HCT116 (cell line): ENCODE measurements at places on chromosomes 2 and 18. TPM values are rescaled to one million over a fixed set of nuclear protein-coding genes. Genes with fewer than 3 reads are reported as not detected.

The CWC22 gene
- 24.7 TPM for total RNA-seq

DNA sequence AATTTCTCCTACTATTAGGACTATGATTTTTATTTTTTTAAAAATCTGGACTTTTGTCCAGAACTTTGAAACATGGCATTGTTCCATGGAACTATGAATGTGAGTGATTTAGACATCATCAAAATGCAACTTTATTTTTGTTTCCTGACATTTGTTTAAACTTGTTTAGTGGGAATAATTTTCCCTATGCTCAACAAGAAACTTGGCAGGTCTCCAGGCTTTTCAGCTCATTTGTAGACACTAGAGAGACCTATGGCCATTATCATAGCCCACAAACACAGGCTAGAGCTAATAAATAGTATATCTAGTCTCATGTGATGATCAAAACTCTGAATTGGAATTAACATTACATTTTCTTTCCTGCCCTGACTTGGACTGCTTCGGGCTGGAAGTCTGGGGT, 145.1 kb upstream of the CELF4 start:
- H3K4me1 ChIP-seq, result no peaks in the 10 kb centered on the region
- H3K27ac ChIP-seq, result no peak overlapping the region

DNA sequence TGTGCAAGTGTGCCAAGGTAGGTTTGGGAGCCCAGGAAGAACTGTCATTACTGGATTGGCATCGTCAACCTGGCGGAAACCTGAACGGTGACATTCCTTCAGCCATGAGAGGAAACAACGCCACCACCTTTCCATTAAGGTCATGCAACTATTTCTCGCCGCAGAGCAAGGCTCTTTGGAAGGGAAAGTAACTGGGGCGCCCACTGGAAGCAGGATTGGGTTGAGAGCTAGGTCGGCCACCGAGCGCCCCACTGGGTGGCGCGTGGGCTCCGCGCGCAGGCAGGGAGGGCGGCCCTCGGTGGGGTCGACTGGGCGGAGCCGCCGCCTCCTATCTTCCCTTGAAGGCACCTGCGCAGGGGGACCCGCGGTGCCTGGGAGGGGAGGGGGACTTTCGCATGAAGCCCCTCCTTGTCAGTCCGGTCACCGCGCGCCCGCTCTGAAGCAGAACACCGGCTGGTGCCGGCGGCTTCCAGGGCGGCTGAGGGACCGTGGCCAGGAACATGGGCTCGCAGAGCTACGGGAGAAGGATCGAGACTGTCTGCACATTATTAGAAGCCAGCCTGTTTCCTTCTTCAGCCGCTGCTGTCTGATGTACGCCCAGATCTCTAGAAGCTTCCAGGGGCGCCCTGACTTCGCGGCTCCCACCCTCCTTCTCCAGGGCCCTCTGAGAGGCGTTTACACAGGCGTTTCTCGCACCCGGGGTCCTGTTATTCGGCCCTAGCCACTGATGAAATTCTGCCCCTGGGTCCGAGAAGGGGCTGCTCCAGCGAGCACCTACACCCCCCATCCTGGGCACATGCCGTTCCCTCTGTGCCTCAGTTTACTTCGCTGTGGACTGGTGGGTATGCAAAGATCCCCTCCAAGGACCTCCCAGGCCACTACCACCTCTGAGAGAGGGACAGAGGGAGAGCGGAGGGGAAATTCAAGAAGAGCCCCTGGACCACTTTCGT, 27.3 kb upstream of the MAL start:
- H3K4me1 ChIP-seq, result no peaks in the 10 kb centered on the region
- H3K27ac ChIP-seq, result no peak overlapping the region
- DNase-seq, result no peak
- H3K27me3 ChIP-seq, result no peaks in the 10 kb centered on the region
- H3K4me3 ChIP-seq, result no peak overlapping the region

GRCh38 chr2:239722760-239723470, 302.2 kb downstream of the NDUFA10 start:
- no peak for DNase-seq
- H3K27me3 ChIP-seq, result no peaks in the 10 kb centered on the region
- H3K4me3 ChIP-seq, result no peak overlapping the region

- H3K4me3 ChIP-seq, result no peak overlapping the region
- no peaks in the 10 kb centered on the region for H3K4me1 ChIP-seq
- no peaks in the 10 kb centered on the region for H3K27me3 ChIP-seq
- no peak overlapping the region for H3K27ac ChIP-seq
- no peak for DNase-seq
Measured at GRCh38 chr2:45836740-45837139, 185.3 kb downstream of the PRKCE start.
